ENCODE measurements at places on chromosomes 5 and 9.

GRCh38 chr5:38557308-38557710, 863 bp upstream of the LIFR start:
- no peak for DNase-seq

GRCh38 chr5:96245140-96246091, 187.6 kb downstream of the PCSK1 start:
- no peak for DNase-seq

DNA sequence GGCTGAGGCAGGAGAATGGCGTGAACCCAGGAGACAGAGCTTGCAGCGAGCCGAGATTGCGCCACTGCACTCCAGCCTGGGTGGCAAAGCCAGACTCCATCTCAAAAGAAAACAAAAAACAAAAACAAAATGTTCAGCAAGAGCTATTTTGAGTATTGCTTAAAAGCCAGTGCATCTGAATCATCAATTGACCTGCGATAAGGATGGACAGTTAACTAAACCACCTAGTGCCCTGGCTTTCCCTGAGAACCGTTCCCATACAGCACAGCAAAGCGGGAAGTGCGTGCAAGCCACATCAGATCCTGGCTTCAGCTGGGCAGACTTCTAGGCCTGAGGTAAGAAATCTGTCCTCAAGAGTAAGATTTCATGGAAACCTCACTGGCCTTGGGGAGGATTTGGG, 2.7 kb downstream of the DYNC2I2 start:
- DNase-seq, result no peak

GRCh38 chr5:2817031-2817603, 65.6 kb upstream of the IRX2 start:
- no peak for DNase-seq

GRCh38 chr9:93005876-93006275, 52.6 kb upstream of the SUSD3 start:
- DNase-seq, result no peak

GRCh38 chr9:21096901-21097255, 19.1 kb upstream of the IFNB1 start:
- no peak for DNase-seq

Measured in stimulated activated CD4-positive, alpha-beta T cell treated with anti-CD3 and anti-CD28 coated beads, Interleukin-12 subunit alpha, Interleukin-12 subunit beta, amount 100 ng/mL, for 24 hours (primary cell).